ENCODE measurements at places on chromosomes 6 and 20. TPM values are rescaled to one million over a fixed set of nuclear protein-coding genes. Genes with fewer than 3 reads are reported as not detected.

DNA sequence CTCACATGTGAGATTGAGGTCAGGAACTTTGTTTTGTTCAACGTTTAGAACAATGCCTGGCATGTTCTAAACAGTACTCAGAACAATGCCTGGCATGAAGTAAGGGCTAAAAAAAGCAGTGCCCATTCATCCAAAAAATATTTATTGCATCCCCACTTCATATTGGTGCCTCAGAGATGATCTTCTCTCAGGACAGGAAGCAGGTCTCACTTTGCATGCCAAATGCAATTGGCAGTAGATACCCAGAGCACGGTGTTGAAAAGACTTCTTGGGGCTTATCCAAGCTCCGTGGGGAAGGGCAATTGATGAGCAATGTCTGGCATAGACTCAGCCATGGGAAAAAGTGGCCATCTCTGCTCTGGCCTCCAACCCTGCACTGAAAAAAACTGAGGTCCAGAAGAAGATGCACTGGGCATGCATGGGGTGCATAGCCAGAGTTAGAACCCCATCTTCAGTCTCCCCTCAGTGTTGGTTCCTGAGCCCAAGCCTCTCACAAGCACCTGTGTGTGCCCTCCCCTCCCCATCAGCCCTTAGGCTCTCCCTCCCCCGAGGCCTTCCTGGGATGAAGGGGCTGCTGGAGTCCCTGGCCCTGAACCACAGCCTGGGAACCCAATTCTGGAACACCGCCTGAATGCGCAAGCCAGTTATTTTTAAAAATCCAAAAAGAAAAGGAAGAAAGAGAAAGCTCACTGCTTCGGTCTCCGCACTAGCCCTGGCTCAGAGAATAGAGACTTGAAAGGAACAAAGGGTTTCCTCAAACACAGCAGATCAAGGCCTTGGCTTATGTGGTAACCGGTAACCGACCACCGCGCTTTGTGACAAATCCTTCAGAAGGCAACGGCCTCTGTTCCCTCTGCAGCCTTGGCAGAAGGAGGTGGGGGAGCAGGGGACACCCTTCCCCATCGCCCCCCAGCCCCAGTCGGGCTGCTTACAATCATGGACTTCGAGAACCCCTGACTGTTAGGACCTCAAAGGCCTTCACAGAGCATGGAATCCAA, 78.5 kb upstream of the SIRPA start:
- no peak for DNase-seq

- DNase-seq, result no peak
Measured at GRCh38 chr6:33505548-33506370, 51.4 kb downstream of the ZBTB9 start.

GRCh38 chr6:102986086-102986485, 1592.6 kb downstream of the GRIK2 start:
- DNase-seq, result no peak

DNA sequence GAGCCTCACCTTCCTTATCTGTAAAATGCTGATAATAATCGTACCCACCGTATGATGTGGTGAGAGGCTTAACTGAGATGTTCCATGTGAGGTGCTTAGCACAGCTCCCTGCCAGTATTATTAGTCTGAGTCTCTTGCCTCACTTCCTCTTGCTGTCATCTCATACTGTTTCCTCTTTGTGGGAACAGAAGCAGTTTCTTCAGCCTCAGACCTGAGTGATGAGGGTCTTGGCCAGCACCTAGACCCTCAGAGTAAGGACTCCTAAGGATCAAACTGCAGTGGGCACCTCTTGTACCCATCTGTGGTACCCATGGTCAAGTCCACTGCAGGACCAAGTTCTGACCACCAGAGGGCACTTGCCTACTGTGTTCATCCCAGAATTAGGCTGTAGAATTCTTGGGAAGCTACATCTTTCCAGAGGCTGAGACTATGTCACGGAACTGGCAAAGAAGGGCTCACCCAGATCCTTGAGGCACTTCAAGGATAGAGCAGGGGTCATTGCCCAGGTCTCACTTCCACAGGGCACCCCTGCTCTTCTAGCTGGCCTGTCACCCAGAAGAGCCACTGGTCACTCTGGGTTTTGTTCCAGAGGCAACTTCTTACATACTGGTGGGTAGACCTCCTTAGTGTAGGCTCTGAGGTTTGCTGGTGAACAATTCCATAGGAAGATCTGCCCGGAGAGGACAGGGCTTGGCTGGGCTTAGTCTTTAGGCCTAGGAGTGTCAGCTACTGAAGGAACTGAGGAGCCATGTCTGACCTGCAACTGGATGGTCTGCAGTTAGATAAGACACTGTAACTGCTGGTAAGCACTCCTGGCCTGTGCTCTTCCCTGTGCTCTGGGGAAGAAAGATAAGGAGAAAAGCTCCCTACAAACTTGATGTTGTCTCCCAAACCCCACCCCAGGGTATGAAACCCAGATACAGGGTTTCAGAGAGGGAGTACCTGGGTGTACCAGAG, 20.6 kb upstream of the SGK2 start:
- DNase-seq, result peak; percentile 84

The DCDC2 gene
- 0.12 TPM for polyA plus RNA-seq

GRCh38 chr6:7813704-7814103, 87.8 kb downstream of the BMP6 start:
- DNase-seq, result peak; percentile 63

GRCh38 chr6:138817799-138818198, 21.9 kb downstream of the ECT2L start:
- DNase-seq, result peak; percentile 91

The TRAPPC3L gene
- not detected for polyA plus RNA-seq

DNA sequence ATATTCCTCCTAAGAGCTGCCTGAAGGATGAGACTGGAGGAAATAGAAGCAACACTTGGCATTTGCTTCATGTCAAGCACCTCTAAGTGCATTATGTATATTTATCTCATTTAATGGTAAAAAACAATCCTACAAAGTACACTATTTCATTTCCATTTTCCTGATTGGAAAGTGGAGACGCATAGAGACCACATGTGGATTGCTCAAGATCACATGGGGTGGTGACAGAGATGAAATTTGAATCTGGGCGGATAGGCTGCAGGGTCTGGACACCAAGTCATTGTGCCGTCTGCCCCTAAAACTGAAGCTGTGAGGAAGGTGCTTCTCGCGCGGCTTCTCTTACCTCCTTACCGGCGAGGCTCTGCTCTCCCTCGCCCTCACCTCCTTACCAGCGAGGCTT, 30.3 kb downstream of the BANF2 start:
- DNase-seq, result no peak

The FUT9 gene
- 2.1 TPM for polyA plus RNA-seq

- DNase-seq, result peak; percentile 43
Measured at GRCh38 chr6:156654919-156655918, 122.0 kb upstream of the ARID1B start.

GRCh38 chr20:6756693-6757595, 10.5 kb upstream of the BMP2 start:
- DNase-seq, result no peak

GRCh38 chr6:38233161-38233791, 406.5 kb downstream of the BTBD9 start:
- DNase-seq, result no peak

The GUCA1A gene
- 9.1 TPM for polyA plus RNA-seq

GRCh38 chr20:47300071-47300470, 56.4 kb downstream of the ZMYND8 start:
- DNase-seq, result no peak

All from GM23338 (cell line).